ENCODE measurements at places on chromosomes 7 and 10.

GRCh38 chr7:100208911-100209408, 10.8 kb upstream of the PVRIG start:
- DNase-seq: no peak

DNA sequence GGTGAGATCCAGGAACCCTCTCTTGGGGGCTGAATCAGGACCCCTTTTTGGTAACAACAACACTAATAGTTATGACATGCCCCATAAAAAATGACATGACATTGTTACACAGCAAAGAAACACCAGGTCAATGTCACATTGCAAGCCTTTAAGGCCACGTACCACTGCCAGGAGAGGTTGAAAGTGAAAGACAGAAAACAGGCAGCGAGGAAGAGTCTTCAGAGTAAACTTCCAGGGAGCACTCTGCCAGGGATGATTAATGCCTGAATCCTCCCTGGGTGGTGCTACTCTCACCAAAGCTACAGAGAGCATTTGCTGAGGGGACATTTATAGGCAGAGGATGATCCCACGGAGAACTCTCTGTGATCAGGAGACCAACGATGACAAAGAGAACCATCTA, 551.6 kb downstream of the CALN1 start:
- no peak for DNase-seq

GRCh38 chr7:28419716-28420115, 7.4 kb downstream of the CREB5 start:
- no peak for DNase-seq

- no peak for DNase-seq
Observed at GRCh38 chr10:101959346-101959916, 96.5 kb downstream of the ARMH3 start.

GRCh38 chr10:109912335-109913281, 10.7 kb downstream of the XPNPEP1 start:
- no peak for DNase-seq

DNA sequence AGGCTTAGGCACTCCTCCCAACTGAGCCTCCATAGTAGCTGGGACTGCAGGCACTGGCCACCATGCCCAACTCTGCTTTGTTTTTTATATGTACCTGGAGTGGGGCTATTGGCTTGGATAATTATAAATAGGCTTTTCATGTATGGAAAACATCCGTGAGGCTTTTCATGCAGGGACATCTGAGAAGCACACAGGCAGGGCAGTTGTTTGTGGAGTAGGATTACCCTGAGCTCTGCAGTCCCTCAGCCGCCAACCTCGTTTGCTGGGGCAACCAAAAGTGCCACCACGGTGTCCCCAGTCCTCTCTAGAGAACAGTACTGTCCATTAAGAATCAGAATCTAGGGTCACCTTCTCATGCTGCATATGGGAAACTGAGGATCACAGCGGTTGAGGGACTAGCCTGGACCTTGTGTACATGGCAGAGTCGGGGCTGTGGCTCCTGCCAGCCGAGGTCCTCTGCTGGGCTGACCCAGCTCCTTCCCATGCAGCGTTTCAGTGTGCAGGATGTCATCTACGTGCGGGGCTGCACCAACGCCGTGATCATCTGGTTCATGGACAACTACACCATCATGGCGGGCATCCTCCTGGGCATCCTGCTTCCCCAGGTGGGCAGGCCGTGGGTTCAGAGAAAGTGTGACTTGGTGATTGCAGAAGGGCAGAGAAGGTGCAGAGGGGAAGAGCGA, 54.5 kb downstream of the TSPAN15 start:
- no peak for DNase-seq

GRCh38 chr10:30784897-30785605, 155.5 kb upstream of the LYZL2 start:
- DNase-seq: no peak

DNA sequence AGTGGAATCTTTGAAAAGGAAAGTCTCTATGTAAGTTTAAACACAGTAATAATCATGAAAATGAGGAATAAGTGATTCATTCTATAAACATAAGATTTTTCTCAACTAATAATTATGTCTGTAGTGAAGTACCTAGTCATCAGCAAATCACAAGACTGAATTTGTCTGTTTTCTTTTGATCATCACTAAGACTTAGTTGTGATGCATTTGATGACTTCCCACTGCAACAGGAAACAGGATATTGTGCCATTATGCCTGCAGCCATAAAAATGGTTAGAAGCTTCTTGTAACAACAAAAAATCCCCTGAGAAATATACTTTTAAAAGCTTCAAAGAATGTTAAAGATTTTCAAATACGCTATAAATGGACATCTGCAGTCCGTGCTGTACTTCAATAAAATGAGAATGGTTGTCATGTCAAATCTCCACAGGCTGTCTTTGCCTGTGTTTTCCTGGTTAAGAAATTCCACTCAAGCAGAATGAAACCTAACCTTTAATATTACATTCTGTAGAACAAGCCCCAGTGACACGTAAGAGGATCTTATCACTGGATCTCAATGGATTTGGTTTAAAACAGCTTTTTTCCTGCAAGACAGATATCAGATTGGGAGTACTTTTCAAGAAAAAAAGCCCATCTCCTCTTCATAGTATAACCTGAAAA, 1262.3 kb upstream of the PHF14 start:
- DNase-seq: no peak

DNA sequence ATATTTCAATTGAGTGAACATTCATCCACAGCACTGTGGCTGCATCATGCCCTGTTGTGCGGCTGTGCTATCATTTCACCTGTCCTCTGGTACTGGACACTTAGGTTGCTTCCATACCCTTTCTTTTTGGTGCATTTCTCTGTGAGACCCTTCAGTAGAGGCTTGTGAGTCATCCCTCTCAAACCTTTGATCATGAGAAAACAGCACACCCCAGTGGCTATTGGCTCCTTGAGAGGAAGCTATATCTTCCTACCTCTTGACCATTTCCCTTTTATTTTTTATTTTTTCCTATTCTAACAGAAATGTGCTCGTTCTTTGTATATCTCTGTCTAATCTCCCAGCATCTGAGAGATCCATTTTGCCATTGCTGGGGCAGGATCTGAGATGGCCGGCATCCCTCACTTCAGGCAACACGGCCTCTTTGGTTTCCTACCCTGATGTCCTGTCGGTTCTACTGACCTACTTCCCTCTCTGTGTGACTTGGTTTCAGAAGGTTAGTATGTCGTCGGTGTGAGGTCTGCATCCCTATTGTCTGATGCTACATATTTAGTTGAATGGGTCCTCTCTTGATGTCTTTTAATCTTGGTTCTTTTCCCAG, 23.8 kb upstream of the PIK3AP1 start:
- no peak for DNase-seq

DNA sequence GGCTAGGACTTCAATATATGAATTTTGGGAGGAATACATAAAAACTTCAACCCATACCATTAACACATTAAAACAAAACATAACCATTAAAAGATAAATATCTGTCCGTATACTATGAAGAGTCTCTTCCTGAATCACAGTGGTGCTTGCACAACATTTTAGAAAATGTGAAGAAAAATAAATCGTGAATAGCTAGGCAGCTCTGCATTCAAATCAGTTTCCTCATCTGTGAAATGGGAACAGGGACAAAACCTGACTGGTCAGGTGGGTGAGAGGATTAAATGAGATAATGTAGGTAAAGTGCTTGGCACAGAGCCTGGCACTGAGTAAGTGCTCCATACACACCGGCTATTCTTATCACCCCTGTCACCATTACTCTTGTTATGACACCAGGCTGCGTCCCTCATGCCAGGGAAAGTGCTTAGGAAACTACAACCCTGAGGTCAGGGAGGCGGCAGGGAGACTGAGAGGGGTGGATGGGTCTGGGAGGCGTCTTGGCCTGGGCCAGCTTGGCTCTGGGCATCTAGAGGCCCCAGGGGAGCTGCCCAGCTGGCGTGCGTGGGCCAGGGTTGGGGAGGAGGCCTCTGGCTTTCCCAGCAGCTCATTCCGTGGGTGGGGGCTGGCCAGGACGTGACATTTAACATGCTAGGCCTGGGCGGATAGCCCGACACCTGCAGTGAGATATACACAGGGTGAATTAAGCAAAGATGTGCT, 78.3 kb downstream of the SH3PXD2A start:
- no peak for DNase-seq

- no peak for DNase-seq
Observed at GRCh38 chr7:53984776-53985175, 557.4 kb upstream of the VSTM2A start.

GRCh38 chr10:52946486-52946885, 173.9 kb upstream of the MBL2 start:
- no peak for DNase-seq

DNA sequence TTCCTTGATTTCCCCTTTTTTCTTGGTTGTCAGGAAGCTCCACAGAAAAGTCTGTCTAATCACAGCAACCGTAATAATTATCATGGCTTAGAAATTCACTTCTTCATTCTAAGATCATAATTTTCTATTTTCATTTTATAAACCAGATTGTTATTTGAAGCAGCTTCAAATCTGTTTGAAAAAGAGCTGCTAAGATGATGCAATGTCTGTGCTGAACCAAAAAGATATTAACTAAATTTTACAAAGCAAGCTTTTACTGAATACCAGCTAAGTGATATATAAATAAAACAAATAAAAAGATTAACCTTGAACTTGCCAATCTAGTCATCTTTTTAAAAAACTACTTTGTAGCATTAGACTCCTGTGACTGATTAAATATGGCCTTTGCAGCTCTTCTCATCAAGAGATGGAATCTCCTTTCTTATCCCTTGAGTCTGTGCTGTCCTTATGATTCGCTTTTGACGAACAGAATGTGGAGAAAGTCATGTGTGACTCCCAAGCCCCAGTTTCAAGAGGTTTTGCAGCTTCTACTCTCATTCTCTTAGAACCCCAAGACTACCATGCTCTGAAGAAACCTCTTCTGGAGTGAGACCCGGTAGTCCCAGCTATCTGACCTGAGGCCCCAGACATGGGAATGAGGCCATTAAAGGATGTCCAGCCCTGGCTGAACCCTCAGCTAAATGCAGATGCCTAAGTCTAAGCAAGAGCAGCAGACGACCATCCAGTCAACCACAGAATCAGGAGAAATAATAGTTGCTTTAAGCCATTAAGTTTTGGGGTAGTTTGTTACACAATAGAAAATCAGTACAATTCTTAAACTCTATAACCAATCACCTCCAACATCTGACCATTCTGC, 14.4 kb downstream of the NAMPT start:
- no peak for DNase-seq

GRCh38 chr7:51249187-51249945, 67.2 kb downstream of the COBL start:
- no peak for DNase-seq

DNA sequence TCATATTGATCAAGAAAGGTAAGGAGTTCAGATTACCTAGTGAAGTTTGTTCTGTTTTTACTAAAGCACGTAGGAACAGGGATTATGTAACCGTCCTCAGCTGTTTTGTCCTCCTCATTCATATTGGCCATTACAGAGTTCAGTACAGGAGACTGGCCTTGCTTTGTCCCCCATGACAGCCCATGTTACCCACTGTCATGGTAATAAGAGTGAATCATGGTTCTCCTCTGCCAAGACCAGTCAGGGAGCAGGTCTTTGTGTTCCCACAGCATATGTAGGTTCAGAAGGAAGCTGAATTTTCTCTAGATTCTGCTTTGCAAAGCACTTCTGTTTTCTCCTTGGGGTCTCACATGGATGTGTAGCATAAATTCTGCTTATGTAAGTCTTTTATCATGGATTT, 106.2 kb upstream of the GPR141 start:
- DNase-seq: no peak

DNA sequence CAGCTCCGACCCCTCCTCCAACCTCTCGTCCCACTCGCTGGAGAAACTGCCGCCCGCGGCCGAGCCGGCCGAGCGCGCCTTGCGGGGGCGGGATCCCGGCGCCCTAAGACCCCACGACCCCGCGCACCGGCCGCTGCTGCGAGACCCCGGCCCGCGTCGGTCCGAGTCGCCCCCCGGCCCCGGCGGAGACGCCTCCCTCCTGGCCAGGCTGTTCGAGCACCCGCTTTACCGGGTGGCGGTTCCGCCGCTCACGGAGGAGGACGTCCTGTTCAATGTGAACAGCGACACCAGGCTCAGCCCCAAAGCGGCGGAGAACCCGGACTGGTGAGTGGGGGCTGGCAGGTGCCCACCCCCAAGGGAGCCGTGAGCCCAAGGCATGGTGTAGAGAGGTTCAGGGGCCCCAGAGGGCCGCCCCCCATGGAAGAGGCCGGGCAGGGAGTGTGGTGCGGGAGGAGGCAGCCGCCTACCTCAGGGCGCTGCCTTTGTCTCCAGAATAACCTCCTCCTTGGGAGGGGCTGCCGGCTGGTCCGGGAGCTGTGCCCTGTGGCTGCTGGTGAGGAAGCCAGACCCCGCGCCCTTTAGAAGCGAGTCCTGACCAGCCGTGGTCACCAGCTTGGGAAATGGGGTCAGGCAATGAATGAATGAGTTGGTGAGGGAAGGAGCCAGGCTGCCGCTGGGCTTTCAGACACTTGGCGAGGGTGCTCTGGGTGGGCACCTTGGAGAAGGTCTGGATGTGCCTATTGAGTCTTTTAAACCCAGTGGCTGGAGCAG, 1.3 kb downstream of the FAM20C start:
- no peak for DNase-seq

GRCh38 chr7:18756378-18757050, 261.0 kb downstream of the HDAC9 start:
- no peak for DNase-seq

GRCh38 chr10:50541921-50542320, 81.8 kb downstream of the SGMS1 start:
- DNase-seq: no peak

DNA sequence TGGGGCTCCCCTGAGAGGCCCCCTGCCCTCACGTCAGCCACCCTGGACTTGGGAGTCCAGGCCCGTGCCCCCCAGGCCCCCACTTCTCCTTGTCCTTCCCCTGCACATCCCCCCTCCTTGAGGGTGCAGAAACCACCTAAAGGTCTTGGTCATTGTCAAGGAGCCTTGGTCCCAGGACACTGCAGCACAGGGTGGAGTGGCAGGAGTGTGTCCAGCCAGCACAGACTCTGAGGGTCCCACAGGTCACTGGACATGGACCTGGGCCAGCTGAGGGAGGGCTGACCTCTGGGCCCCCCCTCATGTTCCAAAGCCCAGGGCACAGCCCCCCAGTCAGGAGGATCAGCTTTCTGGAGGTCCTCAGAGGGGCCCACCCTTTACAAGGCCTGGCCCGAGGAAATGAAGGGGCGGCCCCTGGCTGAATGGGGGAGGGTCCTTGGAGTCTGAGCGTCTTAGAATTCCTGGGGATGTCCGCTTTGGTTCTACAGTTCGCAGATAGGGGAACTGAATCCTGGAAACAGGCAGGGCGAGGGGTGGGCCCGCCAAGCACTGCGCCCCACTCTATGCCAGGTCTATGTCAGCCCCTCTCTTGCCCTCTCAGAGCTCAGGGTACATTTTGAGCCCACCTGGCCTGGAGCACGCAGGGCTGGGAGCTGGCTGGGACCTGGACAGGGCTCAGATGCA, 54.0 kb downstream of the PWWP2B start:
- no peak for DNase-seq

- no peak for DNase-seq
Observed at GRCh38 chr10:34222359-34222758, 592.7 kb downstream of the PARD3 start.

GRCh38 chr10:126628746-126629145, 41.7 kb downstream of the C10orf90 start:
- DNase-seq: no peak
